ENCODE measurements at places on chromosomes 11 and 22. TPM values are rescaled to one million over a fixed set of nuclear protein-coding genes. Genes with fewer than 3 reads are reported as not detected.

The CAVIN3 gene
- 133 TPM for total RNA-seq

The OR51B2 gene
- not detected for total RNA-seq

The CATSPERZ gene
- 0.95 TPM for total RNA-seq

The CNTN5 gene
- not detected for total RNA-seq

The GTF2H1 gene
- total RNA-seq: 39.4 TPM

The SCN4B gene
- under 0.01 TPM for total RNA-seq

The MS4A10 gene
- total RNA-seq: not detected

The IL10RA gene
- not detected for total RNA-seq

The SCGB1A1 gene
- not detected for total RNA-seq

The PARVG gene
- 0.09 TPM for total RNA-seq

The DUSP8 gene
- 0.09 TPM for total RNA-seq

The CHRM1 gene
- 0.09 TPM for total RNA-seq

The ZNF214 gene
- 19.6 TPM for total RNA-seq

Data from bronchial smooth muscle cell (primary cell).